Thymus (tissue), 14 donors: ENCODE measurements at places on chromosomes 7 and 10. TPM values are rescaled to one million over a fixed set of nuclear protein-coding genes. Genes with fewer than 3 reads are reported as not detected.

DNA2 gene
- 3.5 TPM for polyA plus RNA-seq

TAS2R3 gene
- not detected for polyA plus RNA-seq

SCD gene
- 26.0 TPM for polyA plus RNA-seq

LRRC4 gene
- 3.1 TPM for polyA plus RNA-seq
